ENCODE measurements at places on chromosomes 3 and 15.
A peak's percentile ranks its signal among the peaks of the same experiment; 100 is the strongest.

- DNase-seq, result no peak
Observed at GRCh38 chr3:77041811-77042210, 1.9 kb downstream of the ROBO2 start.

GRCh38 chr15:88918738-88919137, 5.6 kb upstream of the MFGE8 start:
- DNase-seq, result peak; percentile 99

GRCh38 chr15:63187589-63188226, 1.7 kb upstream of the RAB8B start:
- DNase-seq, result no peak

DNA sequence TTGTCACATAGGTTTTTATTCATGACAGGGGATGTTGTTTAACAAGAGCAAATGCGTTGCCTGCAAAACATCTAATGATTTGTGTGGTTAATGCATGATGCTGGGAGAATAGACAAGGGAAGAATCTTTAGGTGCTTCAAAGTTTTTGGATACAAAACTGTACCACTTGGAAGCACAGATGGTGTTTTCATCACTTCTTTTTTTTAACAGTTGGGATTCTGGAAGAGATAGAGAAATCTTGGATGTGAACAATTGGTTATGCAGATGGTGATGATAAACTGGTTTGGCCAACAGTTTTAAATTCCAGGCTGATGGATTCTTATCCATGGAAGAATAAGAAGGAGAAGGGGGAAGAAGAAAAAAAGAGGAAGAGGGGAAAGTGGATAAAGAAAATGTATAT, 379.4 kb downstream of the KCNH8 start:
- DNase-seq, result no peak

GRCh38 chr3:188184160-188184559, 30.2 kb downstream of the LPP start:
- DNase-seq, result no peak
